ENCODE measurements at places on chromosomes 7 and 10. TPM values are rescaled to one million over a fixed set of nuclear protein-coding genes. Genes with fewer than 3 reads are reported as not detected.

WDR11 gene
- total RNA-seq: 99.2 TPM

PDLIM1 gene
- 7.9 TPM for total RNA-seq

CPN1 gene
- total RNA-seq: not detected

HOXA6 gene
- 5.8 TPM for total RNA-seq

PON1 gene
- total RNA-seq: not detected

CTTNBP2 gene
- total RNA-seq: 0.78 TPM

RALA gene
- total RNA-seq: 28.9 TPM

EPDR1 gene
- 32.8 TPM for total RNA-seq

GIMAP8 gene
- not detected for total RNA-seq

Measured in smooth muscle cell of the umbilical artery (primary cell).